ENCODE measurements at places on chromosomes 3 and 15. TPM values are rescaled to one million over a fixed set of nuclear protein-coding genes. Genes with fewer than 3 reads are reported as not detected.

The ADGRG7 gene
- total RNA-seq = not detected

The GABRG3 gene
- not detected for total RNA-seq

The ERC2 gene
- total RNA-seq = not detected

The CASR gene
- total RNA-seq = not detected

The LZTFL1 gene
- total RNA-seq = 20.3 TPM
